Fibroblast of villous mesenchyme (primary cell): ENCODE measurements at places on chromosomes 12 and 14. TPM values are rescaled to one million over a fixed set of nuclear protein-coding genes. Genes with fewer than 3 reads are reported as not detected.

NPAS3 gene
- 0.86 and 0.97 TPM in 2 replicates for total RNA-seq

FGD6 gene
- total RNA-seq, result 11.9 and 18.1 TPM in 2 replicates

TMEM229B gene
- 0.43 and 0.64 TPM in 2 replicates for total RNA-seq

RD3L gene
- not detected in 2 replicates for total RNA-seq

ZNF84 gene
- 23.2 and 25.0 TPM in 2 replicates for total RNA-seq

MYH6 gene
- total RNA-seq, result not detected in 2 replicates

SIX6 gene
- not detected in 2 replicates for total RNA-seq

BAZ2A gene
- 44.8 and 57.9 TPM in 2 replicates for total RNA-seq

HCAR1 gene
- total RNA-seq, result 0.43 and 0.97 TPM in 2 replicates

CDKN1B gene
- total RNA-seq, result 53.1 and 56.6 TPM in 2 replicates

ITFG2 gene
- 21.2 and 22.2 TPM in 2 replicates for total RNA-seq

KLRG1 gene
- 0.32 and 0.43 TPM in 2 replicates for total RNA-seq

LPCAT3 gene
- total RNA-seq, result 20.6 and 26.3 TPM in 2 replicates

BDKRB1 gene
- 5.8 and 15.1 TPM in 2 replicates for total RNA-seq

RNASE7 gene
- total RNA-seq, result not detected in 2 replicates

HAL gene
- total RNA-seq, result not detected in 2 replicates

NGB gene
- total RNA-seq, result not detected in 2 replicates

RNF212B gene
- not detected in 2 replicates for total RNA-seq

LRTM2 gene
- not detected in 2 replicates for total RNA-seq

ABCC9 gene
- 7.4 and 12.1 TPM in 2 replicates for total RNA-seq

CRACR2A gene
- total RNA-seq, result 9.5 and 15.5 TPM in 2 replicates

NXPH4 gene
- total RNA-seq, result 1.3 and 1.6 TPM in 2 replicates

NDUFB1 gene
- 243 and 263 TPM in 2 replicates for total RNA-seq

SLC2A14 gene
- total RNA-seq, result under 0.01 and 0.32 TPM in 2 replicates

RAD9B gene
- 0.64 and 1.3 TPM in 2 replicates for total RNA-seq

BIN2 gene
- not detected in 2 replicates for total RNA-seq

TCL1B gene
- not detected in 2 replicates for total RNA-seq

SMCO2 gene
- total RNA-seq, result under 0.01 TPM in 1 of 2 replicates, not detected in the other

KLRC3 gene
- total RNA-seq, result not detected in 2 replicates

KRT2 gene
- not detected in 2 replicates for total RNA-seq

GYS2 gene
- not detected in 2 replicates for total RNA-seq

RDH11 gene
- 138 and 212 TPM in 2 replicates for total RNA-seq

RFX4 gene
- total RNA-seq, result not detected in 2 replicates

DRAM1 gene
- total RNA-seq, result 95.7 and 344 TPM in 2 replicates

KRT72 gene
- not detected in 2 replicates for total RNA-seq

SLC41A2 gene
- 13.2 and 16.8 TPM in 2 replicates for total RNA-seq

CSRP2 gene
- total RNA-seq, result 64.3 and 131 TPM in 2 replicates

PLEKHD1 gene
- total RNA-seq, result under 0.01 TPM in 1 of 2 replicates, not detected in the other

PLEKHG7 gene
- total RNA-seq, result not detected in 2 replicates

RPGRIP1 gene
- under 0.01 TPM in 1 of 2 replicates, not detected in the other for total RNA-seq

CAPZA3 gene
- total RNA-seq, result not detected in 2 replicates

TMEM132C gene
- total RNA-seq, result not detected in 2 replicates

KLHL33 gene
- under 0.01 and 0.43 TPM in 2 replicates for total RNA-seq

SERPINA12 gene
- total RNA-seq, result not detected in 2 replicates

PPP1R3E gene
- 3.0 and 5.8 TPM in 2 replicates for total RNA-seq

CCDC198 gene
- total RNA-seq, result not detected in 2 replicates
